ENCODE measurements at places on chromosomes 4 and X.

DNA sequence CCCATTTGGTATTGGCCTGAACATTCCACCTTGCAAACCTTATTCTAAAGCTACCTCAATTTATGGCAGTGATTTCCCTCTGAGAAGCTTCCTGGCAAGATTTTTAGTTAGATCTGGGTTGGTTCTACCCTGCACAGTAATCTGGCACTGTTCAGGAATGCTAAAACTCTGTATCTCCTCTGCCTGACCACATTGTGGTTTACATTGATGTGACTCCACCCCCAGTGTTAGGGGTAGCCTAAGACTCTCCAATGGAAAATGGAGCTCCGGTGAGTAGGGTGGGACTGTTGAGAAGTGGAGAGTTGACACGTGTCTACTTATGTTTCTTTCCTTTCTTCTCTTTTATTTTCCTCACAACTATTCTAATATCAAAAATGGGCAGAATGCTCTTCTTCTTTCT is 45.4 kb downstream of the BMPR1B start:
- no peak for DNase-seq

DNA sequence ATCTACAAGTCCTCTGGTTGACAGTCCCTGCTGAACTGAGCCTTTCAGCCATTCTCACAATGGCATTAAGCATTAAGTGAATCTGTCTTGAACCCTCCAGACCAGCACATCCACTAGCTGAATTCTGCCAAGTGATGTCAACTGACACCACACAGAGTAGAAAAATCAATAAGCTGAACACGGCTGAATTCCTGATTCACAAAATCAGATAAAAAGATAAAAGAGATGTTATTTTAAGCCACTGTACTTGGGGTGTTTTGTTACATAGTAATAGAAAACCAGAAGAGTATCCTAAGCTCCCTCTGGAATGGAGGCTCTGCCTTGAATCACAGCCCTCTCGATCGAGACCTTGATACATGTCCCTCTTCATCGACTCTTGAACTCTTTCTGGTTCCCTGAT is 336.5 kb downstream of the DMD start:
- DNase-seq: no peak

DNA sequence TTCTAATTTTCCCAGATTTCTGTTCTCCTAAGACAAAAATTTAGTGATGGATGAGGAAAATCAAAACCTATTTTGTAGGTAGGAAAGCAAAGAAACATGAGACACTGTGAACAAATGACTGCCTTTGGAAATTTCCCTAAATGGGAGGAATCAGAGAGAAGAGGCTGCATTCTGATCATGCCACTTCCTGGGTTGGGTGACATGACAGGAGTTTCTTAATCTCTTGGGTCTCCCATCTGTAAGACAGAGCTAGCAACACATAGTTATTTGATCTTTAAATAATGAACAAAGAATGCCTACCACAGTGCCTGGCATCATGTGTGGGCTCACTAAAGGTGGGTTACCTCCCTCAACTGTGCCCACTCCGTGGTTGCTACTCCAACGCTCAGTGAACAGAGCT is 57.1 kb downstream of the CCDC149 start:
- DNase-seq: no peak

- no peak for DNase-seq
These were observed 429.1 kb downstream of the SPRY1 start for GRCh38 chr4:123825596-123826291.

DNA sequence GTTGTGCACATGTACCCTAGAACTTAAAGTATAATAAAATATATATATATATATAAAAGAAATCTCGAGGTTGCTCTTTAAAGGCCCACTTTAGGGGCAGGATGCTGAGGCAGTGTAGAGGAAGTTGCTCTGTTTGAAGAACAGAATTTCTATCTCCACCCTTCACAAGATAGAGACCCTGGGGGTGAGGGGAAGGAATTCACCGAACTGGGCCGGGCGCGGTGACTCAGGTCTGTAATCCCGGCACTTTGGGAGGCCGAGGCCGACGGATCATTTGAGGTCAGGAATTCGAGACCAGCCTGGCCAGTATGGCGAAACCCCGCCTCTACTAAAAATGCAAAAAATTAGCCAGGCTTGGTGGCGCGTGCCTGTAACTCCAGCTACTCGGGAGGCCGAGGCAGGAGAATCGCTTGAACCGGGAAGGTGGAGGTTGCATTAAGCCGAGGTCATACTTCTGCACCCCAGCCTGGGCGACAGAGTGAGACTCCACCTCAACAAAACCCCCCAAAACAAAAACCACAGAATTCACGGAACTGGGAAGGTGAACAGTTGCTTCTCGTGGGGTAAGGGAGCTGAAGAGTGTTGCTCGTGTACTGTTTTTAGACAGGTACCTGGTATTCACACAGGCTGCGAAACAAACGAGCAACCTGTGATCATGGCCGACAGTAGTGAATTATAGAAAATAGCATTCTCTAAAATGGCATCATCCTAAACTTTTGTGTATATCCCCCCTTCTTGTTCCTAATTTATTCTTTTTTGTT is 6.2 kb downstream of the PLAC8 start:
- DNase-seq: no peak

- DNase-seq: peak; percentile 28
These were observed 217.9 kb downstream of the CENPC start for GRCh38 chr4:67327245-67328017.

- DNase-seq: no peak
These were observed 203.9 kb upstream of the GRID2 start for GRCh38 chr4:92099861-92100260.

GRCh38 chr4:158013858-158014257 is 159.0 kb downstream of the GASK1B start:
- DNase-seq: no peak

- DNase-seq: no peak
These were observed 31.6 kb downstream of the ARL9 start for GRCh38 chr4:56537147-56537546.

GRCh38 chr4:148510211-148510610 is 68.0 kb upstream of the NR3C2 start:
- DNase-seq: no peak

DNA sequence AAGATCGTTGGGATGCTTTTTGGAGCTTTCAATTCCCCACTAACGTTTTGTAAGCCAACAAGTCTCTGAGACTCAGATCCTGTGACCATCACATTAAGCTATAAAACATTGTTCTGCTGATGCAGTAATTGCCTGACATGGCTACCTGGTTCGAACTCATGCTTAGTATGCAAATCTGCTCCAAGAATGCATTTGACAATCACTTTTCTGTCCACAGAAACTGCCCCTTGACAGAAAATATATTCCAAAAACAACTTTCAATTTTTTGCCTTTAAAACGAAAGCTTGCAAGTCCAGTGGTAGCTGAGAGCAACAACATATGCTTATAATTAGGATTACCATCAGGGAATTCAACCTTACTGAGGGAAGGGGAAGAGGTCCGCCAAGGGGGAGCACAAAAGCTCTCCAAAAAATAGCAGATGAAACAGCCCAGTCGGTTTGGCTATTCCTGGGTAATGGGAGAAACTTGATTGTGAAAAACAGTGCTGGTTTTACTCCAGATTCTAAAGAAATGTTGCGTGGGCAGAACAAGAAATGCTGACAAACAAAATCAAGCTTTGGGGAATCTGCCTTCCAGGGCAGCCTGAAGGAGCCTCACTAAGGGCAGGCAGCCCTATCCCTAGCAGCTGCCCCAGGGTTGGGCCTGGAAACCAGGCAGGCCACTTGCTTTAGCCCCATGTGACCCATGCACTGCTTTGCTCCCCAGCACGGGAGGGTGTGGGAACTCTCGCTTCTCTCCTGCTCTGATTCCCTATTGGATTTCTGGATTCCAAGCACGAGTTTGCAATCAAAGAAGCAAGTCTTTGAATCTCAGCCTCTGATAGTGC is 160.7 kb upstream of the LDB2 start:
- no peak for DNase-seq

GRCh38 chr4:163621821-163622220 is 127.3 kb downstream of the TMA16 start:
- no peak for DNase-seq

DNA sequence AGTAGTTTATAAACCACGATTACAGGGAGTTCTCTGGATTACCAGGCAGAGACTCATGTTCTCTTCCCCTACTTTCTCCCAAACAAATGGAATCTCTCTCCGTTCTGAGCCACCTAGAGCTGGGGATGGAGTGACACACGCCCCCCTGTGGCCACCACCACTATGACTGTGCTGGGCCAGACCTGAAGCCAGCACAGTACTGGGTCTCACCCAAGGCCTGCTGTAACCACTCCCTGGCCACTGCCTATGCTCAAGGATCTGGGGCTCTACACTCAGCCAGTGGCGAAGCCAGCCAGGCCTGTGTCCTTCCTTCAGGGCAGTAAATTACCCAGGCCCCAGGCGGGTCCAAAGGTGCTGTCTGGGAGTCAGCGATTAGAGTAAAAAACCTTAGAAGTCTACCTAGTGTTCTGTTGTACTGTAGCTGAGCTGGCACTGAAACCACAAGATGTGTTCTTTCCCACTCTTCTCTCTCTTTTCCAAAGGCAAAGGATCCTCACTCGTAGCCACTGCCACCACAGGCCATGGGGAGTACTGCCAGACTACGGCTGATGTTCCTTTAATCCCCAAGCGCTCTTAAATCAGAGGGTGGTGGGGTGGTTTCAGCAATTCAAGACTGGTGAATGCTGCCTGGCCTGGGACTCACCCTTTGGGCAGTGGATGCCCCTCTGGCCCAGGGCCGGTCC is 412.2 kb upstream of the ARX start:
- no peak for DNase-seq

DNA sequence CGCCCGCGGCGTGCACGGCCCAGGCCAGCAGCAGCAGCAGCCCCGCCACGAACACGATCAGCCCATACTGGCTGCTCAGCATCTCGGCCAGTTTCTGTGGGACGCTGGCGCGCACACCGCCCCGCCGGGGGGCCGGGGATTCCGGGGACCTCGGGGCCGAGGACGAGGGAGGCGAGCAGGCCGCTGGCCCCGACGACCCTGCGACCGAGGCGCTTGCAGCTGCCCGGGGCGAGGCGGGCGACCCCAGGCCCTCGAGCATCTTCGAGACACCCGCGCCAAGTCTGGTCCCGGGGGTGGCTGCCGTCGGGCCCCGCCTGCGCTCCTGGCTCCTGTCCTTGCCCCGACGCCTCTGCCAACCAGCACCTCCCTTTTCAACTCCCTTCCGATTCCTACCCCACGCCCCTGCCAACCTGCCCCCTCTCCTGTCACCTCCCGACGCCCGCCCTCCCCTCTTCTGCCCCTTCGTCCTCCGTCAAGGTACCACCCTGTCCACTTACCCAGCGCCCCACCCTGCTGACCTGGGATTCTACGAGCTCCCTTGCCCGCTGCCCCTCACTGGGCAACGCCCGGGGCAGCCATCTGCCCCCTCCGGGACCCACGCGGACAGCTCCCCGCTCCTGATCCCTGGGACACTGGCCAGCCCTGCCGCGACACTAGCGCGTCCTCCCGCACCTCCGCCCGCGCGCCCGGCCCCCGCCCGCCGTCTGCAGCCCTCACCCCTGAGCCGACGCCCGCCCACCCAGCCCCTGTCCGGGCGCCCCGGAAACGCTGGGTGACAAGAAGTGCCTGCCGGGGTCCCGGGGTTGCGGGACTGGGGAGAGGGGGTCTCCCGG is at the start of gene OTOP1:
TSS of gene OTOP1 (minus strand) at position 324 of the 833 bp plus-strand sequence. CDS start at position 259, 65 bp downstream.
- no peak for DNase-seq

DNA sequence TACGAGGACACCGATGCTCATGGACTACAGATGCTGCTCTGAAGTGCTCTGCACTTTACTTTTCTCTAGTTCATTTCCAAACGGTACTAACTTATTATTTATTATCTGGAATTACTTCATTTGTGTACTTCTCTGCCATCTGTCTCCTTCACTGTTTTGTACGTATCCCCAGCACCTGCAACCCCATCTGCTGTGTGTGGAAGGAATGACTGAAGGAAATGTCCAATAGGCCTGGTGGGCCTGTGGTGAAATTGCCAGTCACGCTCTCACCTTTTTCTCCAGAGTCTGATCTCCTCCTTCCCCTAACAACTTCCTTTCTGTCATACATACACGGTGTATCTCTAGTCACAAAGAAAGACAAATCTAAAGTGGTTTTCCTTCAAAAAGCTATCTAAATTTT is 12.9 kb downstream of the TMEM154 start:
- DNase-seq: no peak

DNA sequence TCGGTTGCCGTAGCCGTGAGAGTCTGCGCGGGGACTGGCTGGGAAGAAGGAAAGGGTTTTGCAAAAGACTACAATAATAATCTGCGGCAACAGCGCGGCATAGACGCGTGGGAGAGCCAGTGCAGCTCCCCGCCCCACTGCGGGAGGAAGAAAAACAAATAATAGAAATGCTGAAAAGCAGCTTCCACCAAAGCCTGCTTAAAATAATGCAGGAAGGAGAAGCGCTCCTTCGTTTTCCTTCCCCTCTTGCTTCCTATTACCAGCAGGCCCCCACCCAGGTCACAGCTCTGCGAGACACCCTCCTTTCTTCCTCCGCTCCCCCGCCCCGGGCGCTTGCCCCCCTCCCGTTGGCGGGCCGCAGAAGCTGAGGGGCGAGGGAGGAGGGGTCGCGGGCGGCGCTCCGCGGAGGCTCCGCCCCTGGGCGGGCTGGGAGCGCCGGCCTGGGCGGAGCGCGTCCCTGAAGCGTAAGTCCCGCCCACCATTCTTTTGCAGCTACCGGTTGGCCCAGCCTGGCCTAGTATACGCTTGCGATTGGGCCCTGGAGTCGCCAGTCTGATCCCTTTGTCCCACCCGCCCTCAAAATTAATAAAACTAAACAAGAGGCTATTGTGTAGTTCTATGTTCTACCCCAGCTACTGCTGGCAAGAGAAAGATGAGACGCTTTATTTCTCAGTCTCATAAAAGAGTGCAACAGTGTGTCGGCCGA is 636 bp upstream of the AMOT start:
- DNase-seq: peak; percentile 81

- DNase-seq: no peak
These were observed 608.0 kb downstream of the TLL1 start for GRCh38 chr4:166481055-166481454.

GRCh38 chrX:386239-386767 is 404 bp downstream of the PPP2R3B start:
- DNase-seq: no peak

DNA sequence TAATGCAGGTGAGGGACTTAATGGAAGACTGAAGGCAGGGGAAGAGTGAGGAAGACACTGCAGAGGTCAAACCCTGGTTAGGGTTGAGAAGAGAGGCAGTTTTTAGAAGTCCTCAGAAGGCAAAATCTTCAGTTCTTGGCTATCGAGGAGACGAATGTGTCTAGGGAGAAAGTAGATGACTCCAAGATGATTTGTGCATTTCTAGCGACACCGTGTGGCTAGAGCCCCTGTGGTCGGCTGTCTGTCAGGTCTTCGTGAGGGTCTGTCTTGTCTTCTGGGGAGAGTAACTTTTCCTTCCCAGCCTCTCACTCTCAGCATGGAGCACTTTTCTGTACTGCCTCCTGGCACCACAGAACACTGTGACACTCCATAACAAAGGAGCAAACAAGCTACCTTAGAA is 458.1 kb downstream of the STIM2 start:
- no peak for DNase-seq

GRCh38 chrX:109774136-109774535 is 41.1 kb upstream of the ACSL4 start:
- no peak for DNase-seq

DNA sequence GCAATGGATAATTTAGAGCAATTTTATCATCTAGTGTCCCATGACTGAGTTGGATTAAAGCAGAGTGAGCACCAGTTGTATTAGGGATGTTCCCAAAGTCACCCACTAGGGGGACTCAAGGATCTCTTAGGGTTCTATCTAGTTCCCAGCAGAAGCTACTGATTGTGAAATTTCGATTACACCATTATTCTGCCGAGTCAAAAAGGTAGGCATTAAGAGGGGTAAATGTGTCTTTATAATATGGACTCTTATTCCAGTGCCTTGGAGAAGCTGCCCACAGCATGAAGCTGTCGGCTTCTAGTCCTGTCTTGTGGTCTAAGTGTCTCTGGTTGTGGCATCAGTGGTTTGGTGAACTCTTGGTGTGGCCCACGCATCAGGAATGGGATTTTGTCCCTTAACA is 53.3 kb downstream of the RGS12 start:
- DNase-seq: no peak

Measured in NCI-H1105 (cell line).